ENCODE measurements at places on chromosomes 7 and 10.

DNA sequence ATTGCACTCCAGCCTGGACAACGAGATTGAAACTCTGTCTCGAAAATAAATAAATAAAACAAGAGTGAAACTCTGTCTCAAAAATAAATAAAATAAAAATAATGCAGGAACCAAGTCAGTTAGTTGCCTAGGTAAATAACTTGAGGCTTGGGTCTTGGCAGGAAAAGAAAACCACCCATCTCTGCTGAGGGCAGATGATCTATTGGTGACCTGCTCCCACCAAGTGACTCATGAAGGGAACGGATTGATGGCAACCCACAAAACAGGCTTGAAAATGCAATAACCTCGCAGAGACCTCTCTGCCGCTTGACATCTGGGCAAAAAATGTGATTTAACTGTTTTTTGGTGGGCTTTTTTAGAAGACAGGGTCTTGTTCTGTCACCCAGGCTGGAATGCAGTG is 86.6 kb downstream of the CALN1 start:
- no peak for DNase-seq

DNA sequence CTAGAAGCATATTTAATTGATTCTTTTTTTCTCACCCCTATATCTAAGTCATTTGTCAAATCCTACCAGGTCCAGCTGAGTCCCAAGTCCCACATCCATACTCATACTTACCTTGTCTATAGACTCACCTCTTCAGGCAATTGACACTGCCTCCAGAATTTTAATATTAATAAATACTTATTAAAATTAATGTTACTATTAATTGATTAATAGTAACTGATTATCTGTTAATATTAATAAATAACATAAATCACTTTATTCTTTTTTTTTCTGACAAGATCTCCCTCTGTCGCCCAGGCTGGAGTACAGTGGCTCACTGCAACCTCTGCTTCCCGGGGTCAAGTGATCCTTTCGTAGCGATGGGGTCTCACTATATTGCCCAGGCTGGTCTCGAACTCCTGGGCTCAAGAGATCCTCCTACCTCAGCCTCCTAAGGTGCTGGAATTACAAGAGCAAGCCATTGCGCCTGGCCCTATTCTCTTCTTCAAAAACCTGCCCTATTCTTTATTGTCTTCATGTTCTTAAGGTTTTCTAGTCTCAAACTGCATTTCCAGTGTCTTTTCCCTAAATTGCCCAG is 94.4 kb downstream of the ZNF277 start:
- no peak for DNase-seq

GRCh38 chr10:131824371-131825149 is 76.2 kb upstream of the PPP2R2D start:
- DNase-seq, result peak; percentile 20

GRCh38 chr7:114720725-114721124 is 201.2 kb upstream of the MDFIC start:
- no peak for DNase-seq

- DNase-seq, result no peak
Observed at GRCh38 chr7:149622444-149623210, 125.0 kb upstream of the ZNF746 start.

GRCh38 chr7:17097668-17098297 is 200.7 kb upstream of the AHR start:
- DNase-seq, result no peak

- no peak for DNase-seq
Observed at GRCh38 chr10:47388879-47389278, 4.8 kb upstream of the ZNF488 start.

- DNase-seq, result no peak
Observed at GRCh38 chr10:50334273-50334672, 83.0 kb upstream of the ASAH2 start.

Data from activated T-cell treated with anti-CD3 and anti-CD28 coated beads, Interleukin-2, amount 50 U/mL, for 24 hours (primary cell).